ENCODE measurements at places on chromosomes 2 and 18.

DNA sequence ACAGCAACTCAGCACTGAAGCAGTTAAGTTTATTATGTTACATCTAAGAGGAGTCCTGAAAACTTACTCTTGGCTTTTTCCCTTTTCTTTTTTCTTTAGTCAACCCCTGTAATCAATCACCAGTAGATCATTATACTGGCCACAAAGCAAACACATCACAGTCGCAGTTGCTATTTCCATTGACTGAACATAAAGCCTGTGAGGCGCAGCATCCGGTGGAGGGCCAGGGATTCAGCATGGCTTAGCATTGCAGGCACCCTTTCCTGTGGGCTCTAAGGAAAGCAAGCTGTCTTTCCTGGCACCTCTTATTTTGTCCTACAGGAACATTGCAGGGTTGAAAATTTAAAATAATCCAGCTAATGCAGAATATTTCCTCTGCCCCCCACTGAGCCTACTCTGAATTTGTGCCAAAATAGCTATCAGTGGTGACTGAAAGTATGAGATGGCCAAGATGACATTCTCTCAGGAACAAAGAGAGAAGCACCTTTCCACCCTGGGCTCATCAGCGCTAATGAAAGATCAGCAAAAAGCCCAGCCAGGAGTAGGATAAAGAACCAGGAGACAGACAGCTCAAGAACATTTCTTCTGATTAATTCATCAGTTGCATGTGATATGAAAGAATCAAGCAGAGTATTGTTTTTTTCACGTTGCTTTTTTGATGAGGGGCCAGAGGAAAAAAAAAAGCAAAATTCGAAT, 85.3 kb upstream of the SULT1C3 start:
- no peak for DNase-seq

- DNase-seq: no peak
Measured at GRCh38 chr18:24633121-24633520, 172.7 kb downstream of the HRH4 start.

DNA sequence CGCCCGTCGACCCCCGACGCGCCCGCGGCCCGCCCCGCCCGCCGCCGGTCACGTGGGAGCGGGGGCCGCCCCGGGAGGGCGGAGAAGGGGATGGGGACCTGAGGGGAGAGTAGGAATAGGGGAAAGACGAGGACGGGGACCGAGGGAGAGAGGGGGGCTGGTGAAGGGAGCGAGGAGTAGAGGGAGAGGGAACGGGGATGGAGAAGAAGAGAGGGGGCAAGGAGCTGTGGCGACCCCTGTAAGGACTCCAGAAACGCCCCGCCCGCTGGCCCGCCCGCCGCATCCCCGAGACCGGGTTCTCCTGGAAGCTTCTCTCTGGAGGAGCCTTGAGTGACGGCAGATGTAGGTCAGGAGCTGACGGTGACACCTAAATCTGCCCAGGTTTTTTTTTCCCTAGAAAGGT, 615 bp downstream of the ADNP2 start:
- no peak for DNase-seq

DNA sequence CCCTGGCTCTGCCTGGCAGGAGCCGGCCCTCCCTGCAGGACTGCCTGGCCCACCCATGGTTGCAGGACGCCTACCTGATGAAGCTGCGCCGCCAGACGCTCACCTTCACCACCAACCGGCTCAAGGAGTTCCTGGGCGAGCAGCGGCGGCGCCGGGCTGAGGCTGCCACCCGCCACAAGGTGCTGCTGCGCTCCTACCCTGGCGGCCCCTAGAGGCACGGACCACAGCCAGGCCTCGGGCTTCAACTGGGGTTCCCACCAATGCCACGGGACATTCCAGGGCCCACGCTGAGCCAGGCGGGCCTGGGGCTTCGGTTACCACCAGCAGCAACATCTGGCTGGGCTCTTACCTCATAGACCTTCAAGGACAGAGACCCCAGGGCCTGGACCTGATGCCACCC, 6.1 kb upstream of the GMPPA start:
- no peak for DNase-seq

- no peak for DNase-seq
Measured at GRCh38 chr2:3154700-3155099, 222.9 kb downstream of the EIPR1 start.

DNA sequence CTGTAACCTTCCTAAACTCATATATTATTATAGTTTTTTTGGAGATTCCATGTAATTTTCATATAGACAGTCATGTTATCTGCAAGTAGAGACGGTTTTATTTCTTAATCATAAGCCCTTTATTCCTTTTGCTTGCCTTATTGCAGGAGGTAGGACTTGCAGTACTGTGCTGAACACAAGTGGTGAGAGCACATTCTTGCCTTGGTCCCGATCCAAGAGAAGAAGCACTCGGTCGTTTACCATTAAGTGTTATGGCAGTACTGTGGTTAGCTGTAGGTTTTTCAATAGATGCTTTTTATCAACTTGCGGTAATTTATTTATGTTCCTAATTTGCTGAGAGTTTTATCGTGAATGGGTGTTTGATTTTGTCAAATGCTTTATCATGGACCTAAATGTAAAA, 305.7 kb downstream of the DYSF start:
- no peak for DNase-seq

GRCh38 chr18:56574861-56575260, 63.5 kb downstream of the TXNL1 start:
- no peak for DNase-seq

GRCh38 chr2:7777668-7778067, 860.5 kb downstream of the RNF144A start:
- DNase-seq: no peak

DNA sequence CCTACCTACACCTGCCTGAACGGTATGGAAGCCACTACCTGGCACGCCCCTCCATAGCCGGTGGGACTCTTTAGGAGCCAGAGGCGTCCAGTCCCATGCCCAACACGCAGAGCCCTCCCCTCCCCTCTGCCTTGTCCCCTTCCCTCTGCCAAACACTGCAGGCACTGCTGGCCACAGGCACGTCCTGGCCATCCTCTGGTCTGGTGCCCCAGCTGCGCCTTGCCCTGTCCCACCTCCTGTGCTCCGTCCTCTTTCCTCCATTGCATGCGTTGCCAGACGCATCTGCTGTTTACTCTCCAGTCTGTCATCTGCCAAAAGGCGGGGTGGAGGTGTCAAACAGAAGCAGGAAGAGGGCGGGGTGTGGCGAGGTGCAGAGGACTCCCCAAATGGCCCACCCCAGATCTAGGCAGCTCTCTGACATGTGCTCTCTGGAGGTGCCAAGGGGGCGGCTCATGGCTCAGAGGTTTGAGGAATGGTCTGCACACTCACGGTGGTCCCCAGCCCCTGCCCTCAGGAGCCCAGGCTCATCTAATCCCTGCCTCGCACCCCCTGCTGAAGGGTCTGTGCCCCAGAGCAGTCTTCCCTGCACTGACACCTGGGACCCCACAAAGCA, 45.1 kb downstream of the HS6ST1 start:
- DNase-seq: no peak

DNA sequence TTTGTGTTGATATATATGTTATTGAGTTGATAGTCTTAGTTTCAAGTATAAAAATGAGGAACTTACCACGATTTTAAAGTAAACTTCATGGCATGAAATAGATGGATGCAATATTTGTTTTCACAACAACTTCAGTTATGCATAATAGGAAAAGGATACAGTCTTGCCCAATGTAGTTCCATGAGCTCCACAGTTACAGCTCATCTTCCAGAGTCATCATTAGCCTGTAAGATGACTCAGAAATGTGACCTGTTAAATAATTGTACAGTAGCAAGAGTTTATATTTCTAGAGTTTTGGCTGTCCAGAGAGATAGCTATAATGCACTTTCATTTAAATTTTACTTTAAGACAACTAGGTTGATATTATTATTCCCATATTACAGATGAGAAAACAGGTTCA, 80.9 kb upstream of the ARHGAP28 start:
- no peak for DNase-seq

GRCh38 chr2:213286161-213286560, 1.9 kb downstream of the SPAG16 start:
- DNase-seq: no peak

DNA sequence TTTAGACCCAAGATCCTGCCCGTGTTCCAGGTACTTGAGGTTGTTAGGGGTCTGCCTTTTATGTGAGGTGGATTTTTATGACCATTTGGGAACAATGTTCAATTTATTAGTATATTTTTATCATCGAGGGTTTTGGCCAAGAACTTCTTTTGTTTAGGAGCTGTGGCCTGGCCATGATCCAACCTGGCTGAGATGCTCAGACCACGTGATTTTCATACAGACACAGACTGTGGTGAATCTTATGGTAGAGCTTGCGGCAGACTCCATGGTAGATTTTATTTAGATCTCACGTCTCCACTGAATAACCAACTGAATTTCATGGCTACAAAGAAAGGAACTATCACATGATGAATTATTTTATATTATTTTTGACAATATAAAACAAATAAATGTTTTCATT, 405.5 kb upstream of the VWC2L start:
- no peak for DNase-seq

DNA sequence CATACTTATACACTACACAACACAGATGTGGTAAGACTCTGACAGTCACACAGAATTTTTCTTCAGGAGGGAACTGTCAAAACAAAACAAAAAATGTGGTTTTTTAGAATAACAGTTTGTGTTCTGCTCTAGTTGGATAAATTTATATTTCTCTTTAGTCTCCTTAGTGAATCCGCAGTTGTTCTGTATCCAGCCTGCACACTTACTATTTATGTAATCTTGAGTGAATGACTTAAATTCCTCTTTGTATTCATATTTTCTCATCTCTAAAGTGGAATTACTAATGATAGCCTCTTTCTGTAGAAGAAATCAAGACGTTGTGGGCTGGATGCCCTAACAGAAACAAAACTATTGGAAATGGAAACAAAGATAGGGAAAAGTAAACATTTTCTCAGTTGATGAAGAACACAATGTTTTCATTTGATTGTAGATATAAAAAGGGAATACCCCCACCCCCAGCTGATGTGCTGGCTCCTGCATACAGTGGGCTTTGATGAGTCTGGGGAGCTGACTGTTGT, 375.2 kb downstream of the TRIB2 start:
- no peak for DNase-seq

- DNase-seq: no peak
Measured at GRCh38 chr2:222468346-222468745, 44.0 kb downstream of the SGPP2 start.

- DNase-seq: no peak
Measured at GRCh38 chr2:152557273-152557888, 159.9 kb downstream of the PRPF40A start.

GRCh38 chr2:24011250-24012104, 1.6 kb downstream of the MFSD2B start:
- DNase-seq: no peak

DNA sequence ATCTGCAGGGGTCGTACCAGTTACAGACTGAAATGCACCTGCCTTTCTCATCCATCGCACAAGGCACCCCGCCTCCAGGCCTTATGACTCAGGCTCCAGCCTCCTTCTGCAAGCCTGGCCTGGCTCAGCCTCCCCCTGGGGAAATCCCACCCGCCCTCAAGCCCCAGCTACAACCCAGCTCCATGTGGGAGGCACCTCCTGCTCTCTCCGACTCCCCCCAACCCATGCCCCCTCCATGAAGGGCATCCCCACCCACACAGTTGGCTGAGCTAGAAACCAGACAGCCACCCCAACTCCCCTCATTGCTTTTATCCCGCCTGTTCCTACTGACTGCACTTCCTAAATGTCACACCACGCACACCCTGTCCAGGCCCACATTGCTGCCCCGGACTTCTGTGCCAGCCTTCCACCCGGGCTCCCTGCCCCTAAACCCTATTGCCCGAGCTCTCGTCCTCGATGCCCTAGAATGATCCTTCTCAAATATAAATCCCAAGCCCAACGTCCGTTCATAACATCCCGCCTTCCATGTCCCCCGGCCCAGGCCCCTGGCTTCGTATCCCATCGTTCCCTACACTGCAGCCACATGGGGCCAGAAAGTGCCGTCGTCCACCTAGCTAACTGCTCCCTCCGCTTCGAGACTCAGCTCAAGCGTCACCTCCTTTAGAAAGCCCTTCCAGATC, 9.9 kb downstream of the DNMT3A start:
- DNase-seq: no peak

DNA sequence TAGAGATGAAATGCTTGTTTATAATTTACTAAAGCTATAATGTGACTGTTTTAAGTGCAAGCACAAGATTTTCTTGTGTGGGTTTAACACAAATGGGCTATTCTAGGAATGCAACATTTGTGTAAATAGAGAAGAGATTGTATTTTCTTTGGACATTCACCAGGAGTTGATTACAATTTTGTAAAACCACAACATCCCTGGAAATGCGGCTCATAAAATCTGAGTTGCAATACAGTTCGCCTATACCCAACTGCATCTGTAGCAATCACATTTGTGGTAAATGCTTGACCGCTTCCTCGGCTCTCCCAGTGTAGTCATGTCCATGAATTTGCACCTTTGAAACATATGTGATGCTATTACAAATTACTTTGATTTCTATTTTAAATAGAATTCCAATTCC, 348.7 kb upstream of the CDH20 start:
- DNase-seq: no peak

DNA sequence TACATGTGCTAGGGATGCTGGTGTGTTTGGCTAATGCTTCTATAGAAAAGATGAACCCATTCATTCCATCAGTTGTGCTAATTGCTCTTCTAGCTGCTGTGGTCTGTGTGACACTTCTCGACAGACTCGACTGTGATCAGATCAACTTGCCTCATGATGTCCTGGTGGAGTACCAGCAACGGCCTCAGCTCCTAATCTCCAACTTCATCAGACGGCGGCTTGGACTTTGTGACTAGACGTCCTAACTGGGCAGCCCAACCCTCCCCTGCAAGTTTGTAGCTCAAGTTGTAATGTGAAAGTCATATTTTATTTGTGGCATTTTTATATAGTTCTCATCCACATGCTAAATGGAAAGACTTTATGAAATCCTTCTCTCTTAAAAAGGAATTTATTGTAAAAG, 33.0 kb downstream of the UPP2 start:
- no peak for DNase-seq

GRCh38 chr2:106192752-106193689, 1.1 kb downstream of the UXS1 start:
- peak; percentile 36 for DNase-seq

DNA sequence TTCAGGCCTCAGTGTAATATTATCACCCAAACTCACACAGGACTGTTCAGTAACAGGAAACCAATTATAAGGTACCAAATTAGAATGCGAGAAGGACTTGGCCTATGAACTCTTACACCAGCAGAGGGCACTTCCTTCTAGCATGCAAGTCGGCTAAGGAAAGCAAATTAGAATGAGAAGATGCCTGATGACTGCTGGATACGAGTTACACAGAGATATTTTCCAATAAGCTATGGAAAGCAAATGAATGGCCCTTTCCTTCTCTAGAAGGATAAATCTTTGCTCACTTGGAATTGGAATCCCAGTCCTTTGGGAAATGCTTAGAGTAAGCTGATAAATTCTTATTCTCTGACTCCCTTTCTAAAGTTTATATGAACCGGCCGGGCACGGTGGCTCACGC, 109.8 kb downstream of the AP1S3 start:
- peak; percentile 25 for DNase-seq

GRCh38 chr2:144239306-144239705, 280.6 kb downstream of the ZEB2 start:
- DNase-seq: no peak

DNA sequence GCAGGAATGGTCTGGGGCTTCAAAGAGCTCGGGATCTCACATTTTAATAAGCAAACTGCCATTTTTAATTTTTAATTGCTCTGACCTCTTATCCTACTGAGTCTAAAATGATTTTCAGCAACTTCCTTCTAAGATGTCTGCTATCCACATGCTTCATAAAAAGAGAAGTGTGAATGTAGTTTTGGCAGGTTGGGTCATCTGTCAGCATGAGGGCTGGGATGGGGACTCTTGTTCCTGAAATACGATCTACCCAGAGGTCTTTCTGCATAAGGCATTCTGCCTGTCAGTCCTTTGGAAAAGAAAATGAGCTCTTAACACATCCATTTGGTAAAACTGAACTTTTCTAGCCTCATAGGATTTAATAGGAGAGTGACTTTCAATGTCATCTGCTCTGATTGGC, 252.8 kb upstream of the APCDD1 start:
- no peak for DNase-seq
